ENCODE measurements at places on chromosomes 1 and 21.
A peak's percentile ranks its signal among the peaks of the same experiment; 100 is the strongest.

- DNase-seq = no peak
Measured at GRCh38 chr1:21320410-21321108, 30.3 kb upstream of the ECE1 start.

DNA sequence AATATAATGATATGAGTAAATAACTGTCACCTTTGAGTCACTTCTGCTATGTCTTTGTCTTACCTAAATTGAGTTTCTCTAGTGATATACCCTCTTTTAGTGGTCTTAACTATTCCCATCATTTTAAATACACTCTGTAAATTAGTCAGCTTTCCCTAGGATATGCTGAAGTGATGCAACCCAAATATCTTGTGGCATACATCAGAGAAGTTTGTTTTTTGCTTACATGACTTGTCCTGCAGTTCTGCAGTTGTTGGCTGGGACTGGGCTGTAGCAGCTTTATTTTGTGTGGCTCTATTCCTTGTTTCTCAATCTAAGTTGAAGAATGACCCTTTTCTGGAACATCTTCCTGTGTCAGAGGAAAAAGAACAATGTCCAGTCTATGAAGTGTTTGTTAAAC, 76.4 kb downstream of the TTC3 start:
- no peak for DNase-seq

GRCh38 chr1:7068552-7068951, 283.3 kb downstream of the CAMTA1 start:
- DNase-seq = no peak

- DNase-seq = no peak
Measured at GRCh38 chr1:59609245-59609644, 205.5 kb upstream of the HOOK1 start.

DNA sequence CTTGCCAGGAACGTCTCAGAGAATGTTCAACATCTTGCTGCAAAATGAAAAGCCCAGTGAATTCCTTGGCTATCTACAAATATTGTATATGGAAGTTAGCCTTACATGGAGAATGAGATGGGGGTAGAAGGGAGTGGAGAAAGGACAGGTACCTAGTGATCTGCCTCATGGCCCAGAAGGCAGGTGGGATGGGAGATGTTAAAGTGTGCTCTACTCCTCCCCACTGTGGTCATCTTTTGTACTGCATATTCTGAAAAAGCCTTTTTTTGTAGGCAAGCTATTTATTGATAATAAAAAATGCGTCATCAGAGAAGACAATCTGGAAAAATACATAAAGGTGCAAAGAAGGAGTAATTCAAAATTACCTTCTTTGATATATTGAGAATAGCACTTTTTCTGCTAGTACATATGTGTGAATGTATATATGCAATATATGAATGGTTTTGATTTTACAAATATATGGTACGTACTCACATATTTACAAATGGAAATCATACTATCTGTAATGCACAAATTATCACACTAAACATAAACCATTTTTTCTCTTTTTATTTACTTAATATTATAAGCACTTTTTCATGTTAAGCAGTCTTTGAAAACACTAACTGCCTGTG, 19.1 kb upstream of the SLC5A9 start:
- no peak for DNase-seq

GRCh38 chr21:44991538-44992483, 52.0 kb downstream of the SLX9 start:
- DNase-seq = no peak

- no peak for DNase-seq
Measured at GRCh38 chr1:216049741-216050430, 373.4 kb downstream of the USH2A start.

DNA sequence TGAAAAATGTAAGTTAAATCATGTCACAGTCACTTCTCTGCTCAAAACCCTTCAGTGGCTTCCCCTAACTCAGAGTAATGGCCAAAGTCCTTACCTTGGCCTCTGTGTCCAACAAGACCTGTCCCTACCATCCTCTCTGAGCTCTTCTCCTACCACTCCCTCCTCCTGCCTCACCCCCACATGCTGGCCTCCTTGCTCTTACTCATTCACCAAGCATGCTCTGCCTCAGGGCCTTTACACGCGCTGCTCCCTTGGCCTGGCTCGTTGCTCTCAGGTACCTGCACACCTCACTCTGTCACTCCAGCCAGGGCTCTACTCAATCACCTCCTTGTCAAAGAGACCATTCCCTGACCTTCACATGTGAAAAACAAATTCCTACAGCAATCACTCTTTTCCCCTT, 54.2 kb downstream of the SEC16B start:
- no peak for DNase-seq

DNA sequence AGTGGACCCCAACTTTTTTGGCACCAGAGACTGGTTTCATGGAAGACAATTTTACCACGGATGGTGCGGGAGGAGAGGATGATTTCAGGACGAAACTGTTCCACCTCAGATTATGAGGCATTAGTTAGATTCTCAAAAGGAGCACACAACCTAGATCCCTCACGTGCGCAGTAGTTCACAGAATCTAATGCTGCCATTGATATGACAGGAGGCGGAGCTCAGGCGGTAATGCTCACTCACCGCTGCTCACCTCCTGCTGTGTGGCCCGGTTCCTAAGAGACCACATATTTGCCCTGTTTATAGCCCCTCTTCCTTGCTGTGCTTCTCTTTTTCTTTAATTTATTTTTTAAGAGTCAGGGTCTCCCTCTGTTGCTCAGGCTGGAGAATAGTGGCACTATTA, 4.6 kb downstream of the NTRK1 start:
- no peak for DNase-seq

- DNase-seq = no peak
Measured at GRCh38 chr1:66779475-66780078, 21.5 kb downstream of the INSL5 start.

DNA sequence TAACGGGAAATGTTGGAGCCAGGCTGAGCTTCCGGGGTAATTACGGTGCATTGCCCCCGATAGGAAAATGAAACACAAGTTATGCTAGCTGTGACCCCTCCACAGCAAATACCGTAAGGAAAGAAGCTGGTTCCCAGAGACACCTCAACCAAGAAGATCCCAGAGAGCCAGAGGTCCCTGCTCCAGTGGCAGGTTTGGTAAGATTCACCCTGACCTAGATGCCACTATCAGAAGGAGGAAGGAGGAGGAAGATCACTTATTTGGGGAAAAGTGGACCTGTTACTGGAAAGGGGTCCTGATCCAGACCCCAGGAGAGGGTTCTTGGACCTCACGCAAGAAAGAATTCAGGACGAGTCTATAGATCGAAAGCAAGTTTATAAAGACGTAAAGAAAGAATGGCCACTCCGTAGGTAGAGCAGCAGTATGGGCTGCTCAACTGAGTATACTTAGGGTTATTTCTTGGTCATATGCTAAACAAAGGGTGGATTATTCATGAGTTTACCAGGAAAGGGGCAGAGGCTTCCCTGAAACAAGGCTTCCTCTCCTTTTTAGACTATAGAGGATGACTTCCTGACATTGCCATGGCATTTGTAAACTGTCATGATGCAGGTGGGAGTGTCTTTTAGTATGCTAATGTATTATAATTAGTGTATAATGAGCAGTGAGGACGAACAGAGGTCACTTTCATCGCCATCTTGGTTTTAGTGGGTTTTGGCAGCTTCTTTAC, 7.5 kb upstream of the CAPN9 start:
- DNase-seq = no peak

- DNase-seq = no peak
Measured at GRCh38 chr21:36437745-36438128, 42.2 kb downstream of the CLDN14 start.

- DNase-seq = no peak
Measured at GRCh38 chr1:44609412-44609767, 64.9 kb downstream of the TMEM53 start.

DNA sequence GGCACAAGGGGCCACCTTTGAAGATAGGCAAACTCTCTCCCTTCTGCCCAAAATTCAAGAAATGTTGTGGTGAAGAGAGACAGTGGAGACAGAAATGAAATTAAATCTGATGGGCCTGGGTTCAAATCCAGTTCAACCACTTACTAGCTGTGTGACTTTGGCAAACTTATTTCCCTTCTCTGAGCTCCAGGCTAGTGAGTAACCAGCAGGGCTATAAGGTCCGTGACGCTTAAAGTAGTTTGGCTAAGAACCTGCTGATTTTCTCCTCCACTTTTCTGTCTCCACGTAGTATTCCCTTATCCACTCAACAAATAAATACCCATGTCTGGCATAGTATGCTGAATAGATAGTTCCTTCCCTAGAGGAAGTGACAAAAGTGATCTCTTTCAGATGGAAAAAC, 1.9 kb downstream of the SLC2A1 start:
- DNase-seq = no peak

DNA sequence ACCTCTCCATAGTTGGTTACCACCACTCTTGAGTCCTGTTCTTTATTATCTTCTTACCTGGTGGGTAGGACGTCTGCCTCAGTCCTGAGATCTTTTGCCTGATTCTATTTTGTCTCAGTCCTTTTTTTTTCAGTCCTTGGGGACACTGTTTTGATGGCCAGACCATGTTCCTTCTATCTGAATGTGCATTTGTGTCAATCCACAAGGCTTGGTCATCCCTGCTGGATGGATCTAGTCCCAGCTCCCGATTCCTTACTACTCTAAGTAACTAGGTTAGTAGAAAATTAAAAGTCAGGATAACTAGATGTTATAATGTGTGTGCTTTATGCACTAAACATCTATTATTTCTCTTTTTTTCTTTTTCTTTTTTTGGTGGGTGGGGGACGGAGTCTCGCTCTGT, 28.1 kb upstream of the AK4 start:
- DNase-seq = no peak

DNA sequence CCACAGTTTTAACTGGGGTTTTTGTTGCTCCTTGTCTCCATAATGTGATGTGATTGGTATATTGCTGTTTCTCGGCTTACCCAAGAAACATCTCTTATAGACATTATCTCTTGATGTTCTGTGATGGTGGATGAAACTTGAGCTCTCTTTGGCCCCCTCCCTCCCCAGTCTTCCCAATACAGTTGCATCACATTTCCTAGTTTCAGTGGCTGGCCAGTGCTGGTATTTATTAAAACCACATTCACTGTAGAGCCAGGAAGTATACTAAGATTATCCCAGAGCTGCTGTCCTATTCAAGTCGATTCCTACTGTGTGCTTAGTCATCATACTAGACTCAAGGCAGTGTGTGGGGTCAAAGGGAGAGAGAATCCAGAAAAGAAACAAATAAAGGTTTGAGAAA, 244.4 kb downstream of the KAZN start:
- no peak for DNase-seq

GRCh38 chr21:25717491-25718147, 17.1 kb downstream of the ATP5PF start:
- no peak for DNase-seq

GRCh38 chr21:43903451-43904091, 38.5 kb downstream of the AGPAT3 start:
- no peak for DNase-seq

GRCh38 chr1:90786709-90787108, 69.6 kb upstream of the BARHL2 start:
- no peak for DNase-seq

DNA sequence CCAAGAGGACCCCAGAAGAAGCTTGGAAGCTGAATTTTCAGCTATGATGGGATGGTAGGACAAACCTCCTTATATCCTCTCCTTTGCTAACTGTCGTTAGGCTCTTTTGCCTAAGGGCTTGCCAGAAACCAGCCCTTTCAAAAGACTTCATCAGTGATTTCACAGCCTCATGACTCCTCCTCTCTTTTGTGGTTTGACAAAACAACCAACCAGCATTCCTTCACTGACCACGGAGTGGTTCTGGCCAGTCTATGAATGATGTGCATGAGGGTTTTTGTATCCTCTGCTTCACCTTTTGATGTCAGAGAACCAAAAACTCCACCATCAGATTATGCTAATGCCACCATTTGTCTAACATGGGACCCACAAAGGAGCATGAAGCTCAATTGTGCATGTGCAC, 116.9 kb upstream of the COA6 start:
- DNase-seq = no peak

GRCh38 chr1:91591175-91591974, 90.7 kb downstream of the CDC7 start:
- DNase-seq = no peak

DNA sequence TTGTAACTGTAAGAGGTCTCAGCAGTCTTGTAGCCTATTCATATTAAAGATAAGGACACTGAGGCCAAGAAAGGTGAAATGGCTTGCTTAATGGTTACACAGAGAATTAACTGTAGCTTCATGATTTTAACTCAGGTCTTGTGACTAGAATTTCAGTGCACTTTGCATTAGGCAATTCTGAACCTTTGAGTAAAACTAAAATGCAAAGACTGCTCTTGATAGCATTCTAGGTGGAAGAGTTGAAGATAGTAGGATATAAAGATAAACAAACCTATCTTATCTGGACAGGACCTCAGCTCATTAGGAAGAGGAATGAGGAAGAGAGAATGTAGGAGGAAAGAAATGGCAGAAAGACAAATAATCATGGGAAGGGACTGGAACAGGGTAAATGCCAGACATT, 68.6 kb upstream of the RGL1 start:
- no peak for DNase-seq

DNA sequence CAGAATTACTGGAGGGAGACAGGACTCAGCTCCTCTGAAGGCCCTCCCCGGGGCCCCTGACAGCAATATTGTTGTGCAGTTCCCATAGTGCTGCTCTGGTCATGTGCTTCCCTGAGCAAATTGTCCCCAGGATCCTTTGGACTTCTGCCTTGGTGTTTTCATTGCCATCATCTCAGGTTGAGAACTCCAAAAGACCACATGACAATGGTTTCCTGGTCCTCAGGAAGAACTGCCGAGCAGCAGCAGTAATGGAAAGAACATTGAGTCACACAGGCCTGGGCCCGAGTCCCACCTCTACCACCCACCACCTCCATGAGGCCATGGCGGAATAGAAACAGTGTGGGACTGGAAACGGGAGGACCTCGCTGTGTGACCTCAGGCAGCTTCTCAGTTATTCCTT, 6.3 kb upstream of the CTTNBP2NL start:
- peak; percentile 19 for DNase-seq

- DNase-seq = no peak
Measured at GRCh38 chr1:159752135-159752580, 28.6 kb upstream of the DUSP23 start.

GRCh38 chr1:85612704-85613361, 32.3 kb downstream of the CCN1 start:
- no peak for DNase-seq

DNA sequence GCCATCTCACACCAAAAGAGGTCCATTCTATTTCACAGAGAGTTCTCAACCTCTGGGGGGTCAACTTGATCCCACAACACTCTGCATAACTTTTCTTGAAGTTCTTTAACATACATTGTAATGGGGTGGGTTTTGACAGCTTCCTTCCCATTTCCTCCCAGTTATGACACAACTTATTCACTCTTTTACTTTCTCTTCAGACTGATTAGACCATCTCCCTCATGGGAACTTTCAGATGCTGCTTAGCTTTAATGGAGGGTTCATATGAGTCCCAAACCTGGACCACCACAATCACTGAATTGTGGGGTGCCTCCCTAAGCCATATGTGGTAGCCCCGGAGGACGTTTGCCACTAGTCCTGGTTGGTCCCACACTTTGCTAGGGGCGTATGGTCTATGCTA, 28.3 kb upstream of the KCNJ15 start:
- no peak for DNase-seq

- no peak for DNase-seq
Measured at GRCh38 chr1:89466307-89466930, 58.2 kb upstream of the LRRC8B start.

Data from stimulated activated CD4-positive, alpha-beta T cell treated with anti-CD3 and anti-CD28 coated beads, Interleukin-4, amount 100 ng/mL, for 48 hours (primary cell).